D721Med (cell line): ENCODE measurements at places on chromosomes 1 and 21.

GRCh38 chr1:101739146-101739545 is 257.6 kb downstream of the OLFM3 start:
- no peak for DNase-seq

GRCh38 chr1:48082271-48082962 is 85.2 kb upstream of the TRABD2B start:
- DNase-seq = no peak

GRCh38 chr1:104760017-104760416 is 1010.3 kb downstream of the AMY1C start:
- DNase-seq = no peak

GRCh38 chr1:41673378-41673777 is 188.9 kb upstream of the EDN2 start:
- no peak for DNase-seq

- no peak for DNase-seq
Observed at GRCh38 chr1:48693674-48694320, 82.9 kb downstream of the BEND5 start.

- DNase-seq = no peak
Observed at GRCh38 chr1:30285501-30285932, 437.9 kb downstream of the MATN1 start.

DNA sequence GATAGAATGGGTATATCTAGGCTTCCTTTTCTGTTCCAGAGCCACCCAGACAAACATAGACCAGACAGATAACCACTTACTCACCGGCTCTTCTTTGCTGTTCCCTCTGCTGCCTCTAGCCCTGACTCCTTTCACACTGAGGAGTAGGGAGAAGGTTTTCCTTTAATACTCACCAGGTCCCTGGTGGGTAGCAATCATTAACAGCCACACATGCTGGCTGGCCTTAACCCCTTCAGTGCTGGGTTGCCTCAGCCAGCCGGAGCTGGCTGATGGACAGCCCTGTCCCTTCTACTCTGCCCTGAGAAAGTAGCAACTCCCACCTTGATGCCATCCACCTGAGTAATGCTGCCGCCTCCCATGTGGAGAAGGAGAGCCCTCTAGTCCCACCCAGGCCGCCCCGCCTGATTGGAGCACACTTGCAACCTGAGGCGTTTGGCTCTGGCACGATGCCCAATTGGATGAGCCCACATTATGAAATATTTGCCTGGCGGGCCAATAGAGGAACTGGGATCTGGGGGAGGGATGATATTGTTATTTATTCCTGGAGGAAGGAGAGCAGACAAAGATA is 71.6 kb downstream of the PLEKHA6 start:
- no peak for DNase-seq

DNA sequence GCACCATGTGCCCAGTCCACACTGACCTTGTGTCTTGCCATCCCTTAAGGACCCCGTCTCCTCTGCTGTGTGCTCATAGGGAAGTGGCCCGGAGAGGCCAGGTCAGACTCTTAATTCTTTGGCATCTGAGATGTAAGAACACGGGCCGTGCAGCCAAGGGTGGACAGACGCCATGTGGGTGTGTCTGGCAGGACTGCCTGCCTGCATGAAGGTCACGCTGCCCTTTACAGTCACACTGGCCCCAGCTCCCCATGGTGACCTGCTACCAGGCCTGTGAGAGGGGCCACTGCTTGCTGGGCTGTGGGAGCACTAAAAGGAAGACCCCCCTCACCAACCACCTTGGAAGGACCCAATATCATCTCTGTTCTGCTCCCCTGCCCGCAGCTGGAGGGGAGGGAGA is 17.7 kb downstream of the DHRS3 start:
- DNase-seq = no peak

DNA sequence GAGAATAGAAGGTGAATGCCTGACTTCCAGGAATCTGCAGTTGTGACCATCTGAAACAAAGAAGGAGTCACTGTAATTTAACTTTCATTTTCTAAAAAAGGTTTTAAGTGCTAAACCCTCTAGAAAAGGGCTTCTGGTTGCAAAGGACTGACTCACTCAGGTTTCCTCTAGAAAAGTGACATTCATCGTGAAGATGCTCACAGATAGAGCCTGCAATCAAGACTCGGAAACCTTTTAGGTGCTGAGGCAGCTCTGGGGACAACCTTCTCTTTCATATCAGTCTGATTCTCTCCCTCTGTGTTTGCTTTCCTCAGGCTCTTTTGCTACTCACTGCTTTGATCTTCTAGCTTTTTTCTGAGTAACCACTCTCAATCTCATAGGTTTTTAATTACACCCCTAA is 8.2 kb downstream of the BCL9 start:
- no peak for DNase-seq

DNA sequence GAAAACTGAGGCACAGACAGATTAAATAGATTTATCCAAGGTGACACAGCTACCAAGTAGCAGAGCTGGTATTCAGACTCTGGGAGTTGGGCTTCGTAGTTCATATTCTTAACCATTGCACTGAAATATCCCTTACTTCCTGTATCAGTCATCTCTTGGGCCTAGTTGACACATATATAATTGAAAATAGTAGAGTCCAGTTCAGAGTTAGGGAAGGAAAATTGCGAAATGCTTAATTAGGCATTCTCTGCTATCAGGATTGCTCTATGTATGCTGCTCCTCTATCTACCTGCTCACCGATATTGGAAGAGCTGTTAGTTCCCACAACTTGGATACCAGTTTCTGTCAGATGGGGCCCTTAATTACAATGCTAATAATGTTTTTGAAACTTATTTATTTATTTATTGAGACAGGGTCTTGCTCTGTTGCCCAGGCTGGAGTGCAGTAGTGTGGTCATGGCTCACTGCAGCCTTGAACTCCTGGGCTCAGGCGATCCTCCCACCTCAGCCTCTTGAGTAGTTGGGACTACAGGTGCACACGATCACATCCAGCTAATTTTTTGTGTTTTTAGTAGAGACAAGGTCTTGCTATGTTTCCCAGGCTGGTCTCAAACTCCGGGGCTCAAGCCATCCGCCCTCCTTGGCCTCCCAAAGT is 8.2 kb downstream of the RCOR3 start:
- no peak for DNase-seq

- no peak for DNase-seq
Observed at GRCh38 chr1:228404107-228404720, 2.4 kb downstream of the TRIM11 start.

DNA sequence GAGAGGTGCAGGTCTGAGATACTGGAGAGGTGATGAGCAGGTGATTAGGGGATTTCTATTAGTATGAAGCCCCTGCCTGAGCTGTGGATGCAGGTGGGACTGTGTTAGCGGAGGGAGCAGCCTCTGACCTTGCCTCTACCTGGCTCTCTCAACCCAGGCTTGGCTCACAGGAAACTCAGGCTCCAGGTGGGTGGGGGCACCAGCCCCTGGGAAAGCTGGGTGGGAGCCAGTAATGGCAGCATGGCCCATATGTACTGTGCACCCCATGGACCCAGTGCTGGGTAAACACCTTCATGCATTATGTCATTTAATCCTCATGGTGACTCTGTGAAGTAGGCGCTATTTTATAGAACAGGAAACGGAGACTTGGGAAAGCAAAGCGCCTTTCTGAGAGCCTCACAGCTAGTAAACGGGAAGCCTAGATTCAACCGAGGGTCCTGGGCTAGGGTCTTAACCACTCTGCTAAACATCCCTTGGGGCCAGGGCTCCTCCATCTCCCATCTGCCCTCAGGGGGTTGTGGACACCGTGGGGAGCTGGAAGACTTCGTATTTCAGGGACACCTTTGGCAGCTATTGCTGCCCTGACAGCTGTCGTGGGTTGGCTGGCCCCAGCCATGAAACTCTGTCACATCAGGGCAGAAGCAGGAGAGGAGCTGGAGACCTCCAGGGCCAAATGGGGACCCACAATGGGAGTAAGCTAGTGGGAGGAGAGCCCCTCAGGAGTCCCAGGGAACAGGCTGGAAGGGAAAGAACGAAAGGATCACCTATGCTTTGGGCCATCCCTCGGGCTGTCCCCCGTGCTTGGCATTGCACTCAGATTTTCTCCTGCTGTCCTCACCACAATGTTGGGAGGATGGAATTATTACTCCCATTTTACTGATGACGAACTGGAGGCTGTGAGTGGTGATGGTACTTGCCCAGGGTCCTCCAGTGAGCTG is 59.6 kb upstream of the CSF3R start:
- DNase-seq = no peak

DNA sequence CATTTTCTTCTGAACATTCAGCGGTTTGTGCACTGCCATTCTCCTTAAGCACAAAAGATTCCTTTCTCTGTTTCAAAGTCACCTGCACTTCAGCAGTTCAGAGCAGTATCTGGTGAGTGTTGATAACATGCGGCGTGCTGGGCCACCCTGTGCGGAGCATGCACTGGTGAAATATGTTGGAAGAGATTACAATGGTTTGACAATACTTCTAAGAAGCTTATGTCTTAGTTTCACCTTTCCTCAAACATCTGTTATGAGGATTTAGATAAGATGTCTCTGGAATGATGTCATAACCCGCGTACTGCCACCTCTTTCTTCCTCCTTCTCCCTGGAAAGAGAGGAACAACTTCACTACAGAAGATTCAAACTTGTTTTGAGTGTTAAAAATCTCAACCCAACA is 650.3 kb downstream of the AJAP1 start:
- no peak for DNase-seq

DNA sequence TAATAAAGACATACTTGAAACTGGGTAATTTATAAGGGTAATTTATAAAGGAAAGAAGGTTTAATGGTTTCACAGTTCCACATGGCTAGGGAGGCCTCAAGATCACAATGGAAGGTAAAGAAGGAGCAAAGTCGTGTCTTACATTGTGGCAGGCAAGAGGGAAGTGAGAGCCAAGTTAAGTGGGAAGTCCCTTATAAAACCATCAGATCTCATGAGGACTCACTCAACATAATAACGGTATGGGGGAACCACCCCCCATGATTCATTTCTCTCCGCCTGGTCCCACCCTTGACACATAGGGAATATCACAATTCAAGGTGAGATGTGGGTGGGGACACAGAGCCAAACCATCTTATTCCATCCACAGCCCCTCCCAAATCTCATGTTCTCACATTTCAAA is 76.8 kb upstream of the ZNF678 start:
- no peak for DNase-seq

- no peak for DNase-seq
Observed at GRCh38 chr1:82073659-82074058, 272.9 kb downstream of the ADGRL2 start.

DNA sequence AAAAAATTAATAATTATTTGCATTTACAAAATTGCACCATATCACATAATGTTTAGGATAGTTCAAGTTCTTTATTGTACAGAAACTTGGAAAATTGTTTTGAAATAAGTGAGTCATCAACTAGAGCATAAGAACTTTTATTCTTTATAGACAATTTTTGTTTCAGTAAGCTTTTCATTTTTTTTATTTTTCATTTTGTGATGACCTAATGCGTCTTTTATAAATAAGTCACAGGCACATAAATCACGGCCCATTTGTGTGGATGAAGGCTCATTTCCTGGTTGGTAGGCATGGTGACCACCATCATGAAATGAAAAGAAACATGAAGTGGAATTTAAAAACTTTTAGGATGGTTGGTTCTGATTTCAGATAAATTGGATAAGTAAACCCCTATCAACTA is 39.3 kb downstream of the SPAG17 start:
- DNase-seq = no peak

DNA sequence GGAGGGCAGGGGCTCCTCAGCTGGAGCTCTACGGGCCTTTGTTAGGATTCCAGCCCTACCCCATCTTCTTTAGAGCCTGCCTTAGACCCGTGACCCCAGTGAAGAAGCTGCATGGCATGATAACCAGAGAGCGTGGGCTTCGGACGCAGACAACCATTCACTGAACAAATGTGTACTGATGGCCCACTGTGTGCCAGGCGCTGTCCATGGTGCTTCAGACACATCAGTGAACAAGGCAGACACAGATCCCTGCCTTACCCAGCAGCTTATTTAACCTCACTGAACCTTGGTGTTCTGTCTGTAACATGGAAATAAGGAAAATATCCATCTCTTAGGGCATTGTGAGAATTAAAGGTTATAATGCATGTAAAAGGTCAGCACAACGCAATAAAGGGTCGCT is 9.5 kb downstream of the CHIT1 start:
- DNase-seq = no peak

- no peak for DNase-seq
Observed at GRCh38 chr1:78565393-78565792, 54.9 kb upstream of the IFI44L start.

DNA sequence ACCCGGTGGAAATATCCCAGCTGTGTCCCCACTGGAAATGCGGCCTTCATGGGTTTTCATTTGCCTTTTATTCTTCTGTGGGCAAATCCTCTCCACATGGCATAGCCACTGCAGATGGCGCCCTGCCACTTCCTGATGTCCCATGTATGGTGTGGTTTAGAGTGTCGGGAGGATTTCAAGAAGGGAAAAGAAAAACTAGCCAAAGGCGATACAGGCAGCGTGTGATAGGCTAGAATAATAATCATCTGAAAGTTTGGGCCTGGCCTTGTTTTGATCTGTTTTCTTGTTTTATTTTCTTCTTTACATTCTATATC is 123.6 kb downstream of the PEX14 start:
- DNase-seq = no peak

DNA sequence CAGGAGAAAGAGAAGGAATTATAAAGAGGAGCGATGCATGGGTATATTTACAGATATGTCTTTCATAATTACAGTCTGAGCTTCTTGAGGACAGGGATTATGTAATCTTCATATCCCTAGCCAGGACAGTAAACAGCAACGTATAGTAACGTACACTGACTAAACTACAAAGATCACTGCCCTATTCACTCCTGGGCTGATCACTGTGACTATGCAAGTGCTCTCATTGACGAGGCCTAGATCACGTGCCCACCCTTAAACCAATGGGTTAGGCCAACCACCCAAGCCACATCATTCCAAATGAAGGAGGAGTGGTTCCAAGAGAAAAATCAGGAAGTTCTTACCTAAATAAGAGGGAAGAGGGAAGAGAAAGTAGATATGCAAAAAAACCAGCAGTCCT is 18.5 kb downstream of the PIK3R3 start:
- no peak for DNase-seq

DNA sequence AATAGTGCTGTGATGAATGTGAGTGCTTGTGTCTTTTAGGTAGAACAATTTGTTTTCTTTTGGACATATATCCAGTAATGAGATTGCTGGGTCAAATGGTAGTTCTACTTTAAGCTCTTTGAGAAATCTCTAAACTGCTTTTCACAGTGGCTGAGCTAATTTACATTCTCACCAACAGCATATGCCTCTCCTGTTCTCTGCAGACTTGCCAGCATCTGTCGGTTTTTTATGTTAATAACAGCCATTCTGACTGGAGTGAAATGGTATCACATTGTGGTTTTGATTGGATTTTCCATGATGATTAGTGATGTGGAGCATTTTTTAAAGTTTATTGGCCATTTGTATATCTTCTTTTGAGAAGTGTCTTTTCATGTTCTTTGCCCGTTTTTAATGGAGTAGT is 647.3 kb upstream of the ADAMTS5 start:
- no peak for DNase-seq

DNA sequence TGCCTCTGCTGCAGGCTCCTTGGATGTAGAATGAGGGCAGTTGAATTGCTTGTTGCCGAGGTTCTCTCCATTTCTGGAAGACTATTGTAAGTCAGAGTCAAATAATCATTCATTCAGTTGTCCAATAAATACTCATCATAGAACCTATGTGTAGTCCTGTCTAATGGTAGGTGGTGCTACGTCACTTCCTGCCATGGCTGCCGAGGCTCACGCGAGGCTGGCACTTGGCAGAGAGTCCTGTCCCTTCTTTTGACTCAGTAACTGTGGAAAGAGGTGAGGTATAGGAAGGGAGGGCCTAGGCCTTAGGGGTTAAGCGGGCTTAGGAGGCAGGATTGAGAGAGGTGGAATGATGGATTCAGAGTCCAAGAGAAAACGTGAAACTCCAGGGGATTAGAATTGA is 9.7 kb downstream of the ADARB1 start:
- DNase-seq = no peak
